ENCODE measurements at places on chromosomes 7 and 10.
A peak's percentile ranks its signal among the peaks of the same experiment; 100 is the strongest.

DNA sequence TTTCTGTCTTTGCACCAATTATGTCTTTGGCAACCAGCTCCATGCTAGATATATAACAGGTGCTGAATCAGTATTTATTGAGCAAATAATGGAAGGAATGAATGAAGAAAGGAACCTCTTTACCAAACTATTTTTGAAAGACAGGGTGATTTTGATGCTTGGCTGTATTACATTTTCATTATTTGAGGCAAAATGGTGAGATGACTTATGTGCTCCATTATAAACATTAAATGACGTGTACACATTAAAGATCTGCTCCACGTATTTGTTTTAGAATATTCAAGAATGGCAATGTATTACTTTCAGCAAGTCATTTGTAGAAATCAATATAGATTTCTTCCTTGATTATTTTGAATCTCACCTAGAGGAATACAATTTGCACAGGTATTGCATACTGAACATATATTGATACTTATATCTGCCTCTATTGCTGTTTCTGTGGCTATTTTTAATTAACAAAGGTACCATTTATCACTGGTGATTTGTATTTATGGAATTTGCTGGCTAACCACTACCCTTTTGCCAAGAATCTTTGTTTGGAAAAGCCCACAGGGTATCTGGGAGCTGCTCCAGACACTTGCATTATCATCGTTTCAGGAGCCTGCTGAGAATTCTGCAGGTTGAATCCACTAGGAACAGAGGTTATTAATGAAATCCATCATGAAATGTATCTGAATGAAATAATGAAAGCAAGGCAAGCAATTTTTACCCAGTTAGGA, 92.2 kb downstream of the SEMA3C start:
- no peak for DNase-seq

DNA sequence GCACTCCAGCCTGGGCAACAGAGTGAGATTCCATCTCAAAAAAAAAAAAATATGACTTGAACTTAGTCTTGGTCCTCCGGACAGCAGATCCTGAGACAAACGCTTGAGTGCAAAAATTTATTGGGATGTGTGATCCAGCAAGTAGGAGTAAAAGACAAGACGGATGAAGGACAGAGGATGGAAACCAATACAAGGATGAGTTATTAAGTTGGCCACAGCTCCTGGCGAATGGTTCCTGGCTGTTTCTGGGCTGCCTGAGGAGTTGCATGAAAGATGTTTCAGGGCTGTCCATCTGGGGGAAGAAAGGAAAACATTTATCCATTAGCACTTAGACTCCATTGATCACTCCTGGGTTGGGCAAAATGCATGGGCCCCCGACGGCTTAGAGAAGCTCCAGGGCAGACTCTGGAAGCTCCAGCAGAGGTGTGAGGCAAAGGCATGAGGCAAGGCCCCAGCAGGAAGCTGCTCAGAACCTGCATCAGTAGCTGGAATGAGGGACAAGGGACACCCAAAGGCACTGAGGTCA, 98.3 kb upstream of the ZNF438 start:
- DNase-seq = no peak

DNA sequence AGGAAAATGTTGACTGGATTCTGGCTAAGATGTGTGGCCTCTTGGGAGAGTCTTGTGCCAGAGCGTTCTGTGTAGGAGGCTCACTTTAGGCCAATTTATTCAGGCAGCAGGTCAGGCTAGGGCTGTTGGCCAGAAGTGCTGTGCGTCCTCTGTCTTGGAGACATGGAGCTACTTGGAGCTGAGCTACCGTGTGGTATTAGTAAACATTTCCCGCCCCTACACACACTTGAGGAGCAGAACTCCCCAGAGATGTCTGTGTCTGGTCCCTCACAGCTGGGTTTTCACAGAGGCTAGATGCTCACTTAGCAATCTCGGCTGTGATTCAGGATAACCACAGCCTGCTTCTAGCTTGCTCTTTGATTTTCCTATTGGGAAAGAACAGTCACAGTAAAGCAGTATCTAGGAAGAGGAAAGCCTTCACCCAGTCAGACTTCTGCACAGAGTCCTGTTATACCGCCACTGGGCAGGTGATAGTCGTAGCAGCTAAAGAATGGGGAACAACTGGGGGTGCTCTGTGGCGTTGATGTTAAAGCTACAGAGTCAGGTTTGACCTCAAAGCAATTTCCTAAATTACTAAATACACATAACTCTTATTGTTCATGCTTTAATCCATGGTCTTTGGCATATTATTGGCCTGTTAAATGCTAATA, 86.7 kb downstream of the MDFIC start:
- no peak for DNase-seq

- no peak for DNase-seq
These were observed 75.8 kb downstream of the MAD1L1 start for GRCh38 chr7:2156756-2157472.

DNA sequence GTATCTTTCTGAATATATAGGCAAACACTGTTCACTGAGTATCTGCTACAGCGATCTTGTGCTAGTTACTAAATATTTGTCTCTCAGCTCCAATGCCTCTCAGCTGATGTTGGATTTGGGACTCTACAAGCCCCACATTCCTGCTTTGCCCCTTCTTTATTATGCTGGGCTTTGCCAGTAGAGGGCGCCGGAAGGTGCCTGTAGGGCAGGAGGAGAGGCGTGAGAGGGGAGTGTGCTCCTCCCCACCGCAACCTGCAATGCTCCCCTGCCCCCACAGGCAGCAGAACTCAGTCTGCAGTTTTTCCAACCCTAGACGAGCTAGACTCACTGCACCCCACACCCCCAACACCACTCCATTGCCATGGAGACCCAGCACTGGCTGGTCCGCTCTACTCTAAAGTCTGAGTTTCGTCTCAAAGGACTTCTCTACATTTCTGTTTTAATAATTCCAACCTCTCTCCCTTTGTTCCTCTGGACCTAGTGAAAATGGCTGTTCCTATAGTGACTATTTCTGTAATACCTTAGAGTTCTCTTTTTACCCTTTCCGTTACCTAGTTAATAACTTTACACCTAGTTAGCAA, 337.6 kb downstream of the CCSER2 start:
- peak; percentile 34 for DNase-seq

- no peak for DNase-seq
These were observed 339.9 kb upstream of the PODXL start for GRCh38 chr7:131896165-131896863.

GRCh38 chr7:102313997-102314780, 27.5 kb downstream of the SH2B2 start:
- no peak for DNase-seq

DNA sequence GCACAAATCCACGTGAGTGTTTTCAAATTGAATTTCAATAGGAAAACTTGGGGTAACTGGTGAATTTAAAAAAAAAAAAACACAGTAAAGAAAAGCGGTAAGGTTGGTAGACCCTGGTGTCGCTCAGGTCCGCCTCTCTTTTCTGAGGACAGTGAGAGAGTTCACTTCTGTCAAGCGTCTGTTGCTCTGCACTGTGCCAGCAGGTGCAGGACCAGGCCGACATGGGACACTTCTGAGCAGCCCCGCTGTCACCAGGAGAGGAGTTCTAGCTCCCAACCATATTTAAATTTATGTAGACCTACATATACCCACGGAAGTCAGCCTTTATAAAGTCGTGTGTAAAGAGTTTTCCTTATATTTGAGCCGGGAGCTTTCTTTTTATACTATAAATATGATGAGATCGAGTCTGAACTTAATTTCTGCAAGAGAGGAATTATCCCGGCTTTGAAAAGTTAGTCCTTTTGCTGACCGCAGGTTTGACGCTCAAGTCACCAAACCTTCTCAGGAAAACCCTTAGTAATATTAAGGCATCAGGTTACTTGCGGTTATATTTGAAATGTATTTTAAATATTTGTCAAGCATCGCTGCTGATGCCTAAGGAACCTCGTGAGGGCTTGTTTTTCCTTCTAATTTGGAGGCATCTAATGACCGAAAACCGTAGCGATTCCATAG, 531 bp downstream of the IKZF1 start:
- no peak for DNase-seq

DNA sequence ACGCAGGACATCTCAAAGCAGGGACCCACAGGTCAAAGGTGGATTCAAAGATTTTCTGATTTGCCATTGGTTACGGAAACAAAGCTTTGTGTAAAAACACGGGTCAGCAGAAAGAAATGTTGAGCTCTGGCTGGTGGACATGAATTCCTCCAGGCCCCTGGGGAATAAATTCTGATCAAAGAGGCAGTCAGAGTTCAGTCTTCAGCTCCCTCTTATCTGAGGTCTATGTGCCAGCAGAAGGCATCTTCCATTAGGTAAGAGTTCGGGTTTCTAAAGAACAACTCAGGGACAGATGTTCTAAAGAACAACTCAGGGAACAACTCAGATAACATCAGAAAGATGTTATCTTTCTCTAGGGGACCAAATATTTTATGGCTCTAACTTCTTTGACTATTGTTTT, 64.9 kb upstream of the PALS2 start:
- no peak for DNase-seq

- no peak for DNase-seq
These were observed 410.8 kb upstream of the PODXL start for GRCh38 chr7:131967216-131967730.

DNA sequence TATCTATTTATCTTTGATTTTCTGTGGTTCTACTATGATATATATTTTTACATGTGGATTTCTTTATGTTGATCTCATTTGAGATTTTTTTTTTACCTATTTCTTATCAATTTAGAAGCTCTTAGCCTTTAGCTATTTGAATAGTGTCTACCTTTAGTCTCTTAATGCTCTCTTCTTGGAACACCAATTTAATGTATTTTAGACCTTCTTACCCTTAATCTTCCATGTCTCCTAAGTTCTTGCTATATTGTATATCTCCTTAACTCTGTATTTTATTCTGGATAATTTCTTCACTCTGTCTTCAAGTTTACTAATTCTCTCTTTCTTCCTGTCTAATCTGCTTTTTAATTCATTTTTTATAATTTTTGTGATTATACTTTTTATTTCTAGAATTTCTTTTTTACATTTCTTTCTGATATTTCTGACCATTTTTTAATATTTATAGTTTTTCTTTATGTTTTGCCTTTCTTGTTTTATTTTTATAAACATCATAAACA, 27.3 kb downstream of the CSTF2T start:
- DNase-seq = no peak

DNA sequence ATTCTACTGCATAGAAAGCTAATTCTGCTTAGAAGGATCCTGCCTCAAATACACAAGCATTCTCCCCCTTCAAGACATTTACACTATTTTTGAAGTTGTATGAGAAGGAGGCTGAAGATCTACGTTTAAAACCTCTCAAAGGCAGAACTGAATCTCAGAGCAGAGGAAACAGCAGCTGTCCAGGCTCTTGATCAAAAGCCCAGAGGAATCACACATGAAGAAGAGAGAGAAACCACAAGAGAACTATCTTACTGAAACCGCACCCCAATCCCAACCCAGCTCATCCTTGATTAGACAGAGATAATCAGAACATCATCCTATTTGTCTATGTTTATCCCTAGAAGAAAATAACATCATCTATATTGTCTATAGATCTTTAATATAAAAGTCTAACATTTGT, 2.2 kb upstream of the DNAJC1 start:
- DNase-seq = no peak

GRCh38 chr10:132707121-132707775, 78.7 kb downstream of the NKX6-2 start:
- DNase-seq = no peak
